Vagina (tissue), 2 donors: ENCODE measurements at places on chromosomes 7 and 10. TPM values are rescaled to one million over a fixed set of nuclear protein-coding genes. Genes with fewer than 3 reads are reported as not detected.
A peak's percentile ranks its signal among the peaks of the same experiment; 100 is the strongest.

DNA sequence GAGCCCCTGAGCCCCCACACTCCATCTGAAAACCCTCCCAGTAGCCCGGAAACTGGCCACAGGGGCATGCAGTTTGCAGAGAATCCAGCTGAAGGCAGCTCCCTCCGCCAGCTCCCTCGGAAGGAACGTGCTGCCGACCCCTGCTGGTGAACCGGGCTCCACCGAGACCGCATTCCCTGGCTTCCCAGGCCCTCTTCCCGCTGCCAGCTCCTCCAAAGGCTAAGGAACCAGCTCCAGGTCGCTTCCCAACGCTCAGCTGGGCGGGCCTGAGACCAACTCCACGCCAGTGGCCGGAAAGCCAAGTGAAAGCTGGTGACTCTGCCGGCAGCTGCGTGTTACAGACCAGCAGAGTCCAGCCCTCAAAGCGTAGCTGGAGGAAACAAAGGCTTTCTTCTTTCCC, 35.8 kb downstream of the GPER1 start:
- H3K27ac ChIP-seq, result peak overlapping the region; percentile 67
- DNase-seq, result no peak
- no peaks in the 10 kb centered on the region for H3K27me3 ChIP-seq

- no peaks in the 10 kb centered on the region for H3K27me3 ChIP-seq
- H3K4me1 ChIP-seq, result no peaks in the 10 kb centered on the region
- H3K36me3 ChIP-seq, result no peaks in the 10 kb centered on the region
- DNase-seq, result no peak
- H3K4me3 ChIP-seq, result no peak overlapping the region
Measured at GRCh38 chr7:124411796-124412195, 353.8 kb downstream of the GPR37 start.

DNA sequence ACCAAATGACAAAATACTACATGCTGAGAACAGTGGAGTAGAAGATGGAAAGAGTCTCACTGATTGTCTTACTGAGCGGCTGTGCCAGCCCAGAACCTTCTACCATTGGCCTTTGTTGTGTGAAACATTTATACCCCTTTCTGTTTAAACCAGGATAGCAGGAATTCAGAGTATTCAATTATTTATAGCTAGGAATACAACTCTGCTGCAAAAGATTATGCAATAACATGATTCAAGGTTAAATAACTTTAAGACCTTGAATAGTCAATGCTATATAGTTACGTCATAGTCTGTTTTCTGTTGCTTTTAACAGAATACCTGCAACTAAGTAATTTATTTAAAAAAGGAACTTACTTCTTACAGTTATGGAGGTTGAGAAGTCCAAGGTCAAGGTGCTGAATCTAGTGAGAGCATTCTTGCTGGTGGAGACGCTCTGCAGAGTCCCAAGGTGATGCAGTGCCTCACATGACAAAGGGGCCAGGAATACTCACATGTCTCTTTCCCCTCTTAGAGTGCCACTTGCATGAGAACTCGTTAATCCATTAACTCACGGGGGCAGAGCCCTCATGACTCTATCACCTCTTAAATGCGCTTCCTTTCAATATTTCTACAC, 371.8 kb downstream of the MDFIC start:
- no peak overlapping the region for H3K27ac ChIP-seq
- no peak for DNase-seq
- no peak overlapping the region for H3K4me3 ChIP-seq
- no peaks in the 10 kb centered on the region for H3K36me3 ChIP-seq

GRCh38 chr7:131014906-131015656, 281.1 kb upstream of the KLF14 start:
- H3K27me3 ChIP-seq, result no peaks in the 10 kb centered on the region
- no peak for DNase-seq
- no peak overlapping the region for H3K27ac ChIP-seq
- no peak overlapping the region for H3K4me3 ChIP-seq

- H3K27me3 ChIP-seq, result no peaks in the 10 kb centered on the region
- no peak overlapping the region for H3K4me3 ChIP-seq
- DNase-seq, result no peak
- no peaks in the 10 kb centered on the region for H3K4me1 ChIP-seq
- H3K27ac ChIP-seq, result no peak overlapping the region
- no peaks in the 10 kb centered on the region for H3K36me3 ChIP-seq
Measured at GRCh38 chr7:155324918-155325235, 27.2 kb downstream of the INSIG1 start.

GRCh38 chr7:92621026-92621540, 30.9 kb upstream of the FAM133B start:
- peak overlapping the region; percentile 35 for H3K27ac ChIP-seq
- H3K4me3 ChIP-seq, result no peak overlapping the region
- no peak for DNase-seq

GRCh38 chr7:22781230-22781711, 41.4 kb downstream of the TOMM7 start:
- no peak overlapping the region for H3K27ac ChIP-seq
- H3K36me3 ChIP-seq, result no peaks in the 10 kb centered on the region
- no peaks in the 10 kb centered on the region for H3K4me1 ChIP-seq
- no peak for DNase-seq

DNA sequence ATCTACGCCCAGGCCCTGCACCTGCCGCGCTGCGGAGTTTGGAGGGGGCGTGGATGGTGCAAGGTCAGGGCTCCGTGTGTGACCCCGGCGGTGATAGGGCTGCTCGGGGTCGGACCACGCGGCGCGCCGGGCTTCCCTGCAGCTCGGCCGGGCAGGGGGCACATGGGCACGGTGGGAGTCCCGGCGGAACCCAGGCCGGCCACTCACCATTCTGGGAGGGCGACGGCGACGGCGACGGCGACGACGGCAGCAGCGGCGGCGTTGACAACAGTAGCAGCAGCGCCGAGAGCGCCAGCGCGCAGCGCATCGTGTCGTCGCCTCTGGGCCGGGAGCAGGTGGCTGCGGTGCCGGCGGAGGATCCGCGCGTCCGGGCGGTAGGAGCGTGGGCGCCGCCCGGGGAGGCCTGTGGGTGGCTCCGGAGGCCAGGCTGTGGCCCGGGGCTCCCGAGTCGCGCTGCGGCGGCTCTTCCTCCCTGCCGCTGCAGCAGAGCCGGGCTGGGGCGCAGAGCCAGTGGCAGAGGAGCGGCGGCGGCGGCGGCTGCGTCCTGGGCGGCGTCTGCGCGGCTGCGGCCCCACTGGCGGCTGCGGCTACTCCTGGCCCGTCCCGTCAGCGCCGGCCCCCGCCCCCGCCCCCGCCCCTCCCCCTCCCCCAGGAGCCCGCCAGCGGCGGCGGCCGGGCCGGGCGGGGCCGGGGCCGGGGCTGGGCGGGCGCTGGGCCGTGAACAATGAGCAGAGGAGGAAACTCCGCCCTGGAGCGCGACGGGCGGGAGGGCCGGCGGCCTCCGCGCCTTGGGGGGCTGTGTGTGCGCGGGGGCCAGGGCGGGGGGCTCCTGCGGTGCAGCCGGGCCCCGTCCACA, at the start of gene PODXL:
TSS of gene PODXL (minus strand) at position 576 of the 856 bp plus-strand sequence. CDS start at position 307, 269 bp downstream.
- H3K4me1 ChIP-seq, result peaks cover 26% of the 10 kb centered on the region
- H3K27ac ChIP-seq, result peak within 1 kb of the TSS; percentile 57
- DNase-seq, result no peak
- no peaks in the 10 kb centered on the region for H3K27me3 ChIP-seq
- peak within 1 kb of the TSS; percentile 62 for H3K4me3 ChIP-seq
- no peaks in the 10 kb centered on the region for H3K36me3 ChIP-seq

DNA sequence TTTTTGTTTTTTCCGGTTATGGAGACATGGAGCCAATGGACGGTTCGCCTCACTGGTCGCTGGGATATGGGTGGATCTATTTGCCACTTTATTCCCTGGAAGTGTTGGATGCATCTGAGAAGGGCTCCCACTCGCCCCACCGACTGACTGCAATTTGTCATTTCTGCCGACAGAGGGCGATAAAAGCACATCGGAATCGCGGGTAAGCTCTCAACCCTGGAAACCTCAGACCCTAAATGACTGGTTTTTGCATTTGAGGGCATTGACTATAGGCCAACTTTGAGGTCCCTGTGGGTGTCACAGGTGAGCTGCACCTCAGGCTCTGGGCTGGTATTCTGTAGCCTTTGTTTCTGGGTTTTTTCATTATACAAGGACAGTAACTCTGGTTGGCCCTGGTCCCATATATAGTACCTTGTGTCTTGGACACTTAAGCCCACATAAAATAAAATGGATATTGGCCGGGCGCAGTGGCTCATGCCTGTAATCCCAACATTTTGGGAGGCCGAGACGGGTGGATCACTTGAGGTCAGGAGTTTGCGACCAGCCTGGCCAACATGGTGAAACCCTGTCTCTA, 11.9 kb upstream of the OPALIN start:
- H3K27ac ChIP-seq, result no peak overlapping the region
- no peaks in the 10 kb centered on the region for H3K27me3 ChIP-seq
- no peaks in the 10 kb centered on the region for H3K36me3 ChIP-seq
- DNase-seq, result no peak
- peaks cover 12% of the 10 kb centered on the region for H3K4me1 ChIP-seq

The ODAD2 gene
- total RNA-seq, result 0.25 TPM

The TUBAL3 gene
- total RNA-seq, result not detected

The KIAA1549 gene
- total RNA-seq, result 2.9 TPM

The DTX2 gene
- total RNA-seq, result 78.3 TPM

The GPR85 gene
- not detected for total RNA-seq

The ZNF736 gene
- 11.3 TPM for total RNA-seq

The FAM241B gene
- total RNA-seq, result 0.98 TPM

The LZTS2 gene
- total RNA-seq, result 99.4 TPM
